Natural killer cell (primary cell): ENCODE measurements at places on chromosomes 6 and 20. TPM values are rescaled to one million over a fixed set of nuclear protein-coding genes. Genes with fewer than 3 reads are reported as not detected.

- no peak for DNase-seq
- no peaks in the 10 kb centered on the region for H3K36me3 ChIP-seq
- no peaks in the 10 kb centered on the region for H3K4me1 ChIP-seq
- no peaks in the 10 kb centered on the region for H3K27me3 ChIP-seq
Measured at GRCh38 chr6:4656106-4656505, 120.1 kb upstream of the CDYL start.

DNA sequence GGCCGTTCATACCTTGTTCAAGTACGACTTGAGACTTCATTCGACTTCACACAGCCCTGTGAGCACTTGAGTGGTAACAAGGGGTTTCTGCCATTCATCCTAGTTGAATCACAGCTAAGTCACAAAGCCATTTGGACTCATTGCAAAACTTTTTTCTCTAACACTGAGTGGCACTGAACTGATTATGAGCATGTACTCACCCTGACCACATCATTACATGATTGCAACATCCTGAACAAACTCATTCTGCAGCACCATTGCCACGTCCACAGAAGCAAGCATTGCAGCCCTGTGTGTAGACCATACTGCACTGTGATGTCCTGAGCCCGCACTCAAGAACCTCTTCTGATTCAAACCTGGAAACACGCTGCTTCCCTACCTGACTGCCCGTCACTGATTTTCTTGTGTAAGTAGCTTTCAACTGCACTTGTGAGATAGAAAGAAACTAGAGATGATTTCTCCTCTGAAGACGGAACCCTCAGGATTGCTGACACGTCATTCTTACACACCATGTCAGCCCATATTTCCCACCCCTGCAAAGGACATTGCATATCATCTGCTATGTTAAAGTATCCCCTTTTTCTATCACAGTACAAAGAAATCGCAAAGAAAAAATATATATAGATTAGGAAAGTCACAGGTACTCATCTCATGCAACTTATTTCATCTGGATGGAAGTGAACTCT lies 81.6 kb downstream of the C6orf118 start:
- no peak for DNase-seq
- H3K27ac ChIP-seq: no peak overlapping the region
- H3K4me3 ChIP-seq: no peak overlapping the region
- H3K27me3 ChIP-seq: no peaks in the 10 kb centered on the region
- no peaks in the 10 kb centered on the region for H3K36me3 ChIP-seq

DNA sequence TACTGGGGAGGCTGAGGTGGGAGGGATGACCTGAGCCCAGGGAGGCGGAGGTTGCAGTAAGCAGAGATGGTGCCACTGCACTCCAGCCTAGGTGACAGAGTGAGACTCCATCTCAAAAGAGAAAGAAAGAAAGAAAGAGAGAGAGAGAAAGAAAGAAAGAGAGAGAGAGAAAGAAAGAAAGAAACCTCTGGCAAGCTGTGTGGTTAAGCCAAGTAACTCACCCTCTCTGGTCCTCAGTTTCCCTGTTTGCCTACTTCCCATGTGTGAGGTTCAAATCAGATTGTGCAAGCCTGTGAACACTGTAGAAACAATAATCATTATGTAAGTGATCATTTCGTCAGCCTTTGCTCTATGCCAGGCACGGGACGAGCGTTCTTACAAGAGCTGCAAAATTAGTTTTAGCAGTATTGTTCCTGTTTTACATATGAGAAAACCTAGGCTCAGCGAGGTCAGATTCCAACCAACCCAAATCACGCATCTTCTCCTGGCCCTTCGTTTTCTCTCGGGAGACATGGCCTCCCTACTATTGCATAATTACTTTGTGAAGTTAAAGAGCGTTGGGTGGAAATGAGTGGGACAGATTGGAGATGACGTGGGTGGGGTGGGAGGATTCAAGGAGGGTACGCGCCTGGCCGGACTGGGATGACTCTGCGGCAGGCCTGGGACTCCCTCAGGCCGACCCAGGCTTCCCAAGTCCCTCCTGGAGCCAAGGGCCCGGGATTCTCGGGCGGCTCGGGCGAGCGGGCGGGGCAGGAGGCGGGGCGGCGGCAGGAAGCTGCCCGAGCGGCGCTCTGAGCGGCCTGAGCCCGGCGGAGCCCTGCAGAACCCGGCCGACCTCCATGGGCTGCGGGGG lies at the start of gene SNX21:
Gene SNX21 (plus strand): TSS at position 770 of the 853 bp plus-strand sequence. CDS start 121 bp downstream, outside the sequence.
- peak within 1 kb of the TSS; percentile 53 for H3K4me3 ChIP-seq
- no peaks in the 10 kb centered on the region for H3K36me3 ChIP-seq

DNA sequence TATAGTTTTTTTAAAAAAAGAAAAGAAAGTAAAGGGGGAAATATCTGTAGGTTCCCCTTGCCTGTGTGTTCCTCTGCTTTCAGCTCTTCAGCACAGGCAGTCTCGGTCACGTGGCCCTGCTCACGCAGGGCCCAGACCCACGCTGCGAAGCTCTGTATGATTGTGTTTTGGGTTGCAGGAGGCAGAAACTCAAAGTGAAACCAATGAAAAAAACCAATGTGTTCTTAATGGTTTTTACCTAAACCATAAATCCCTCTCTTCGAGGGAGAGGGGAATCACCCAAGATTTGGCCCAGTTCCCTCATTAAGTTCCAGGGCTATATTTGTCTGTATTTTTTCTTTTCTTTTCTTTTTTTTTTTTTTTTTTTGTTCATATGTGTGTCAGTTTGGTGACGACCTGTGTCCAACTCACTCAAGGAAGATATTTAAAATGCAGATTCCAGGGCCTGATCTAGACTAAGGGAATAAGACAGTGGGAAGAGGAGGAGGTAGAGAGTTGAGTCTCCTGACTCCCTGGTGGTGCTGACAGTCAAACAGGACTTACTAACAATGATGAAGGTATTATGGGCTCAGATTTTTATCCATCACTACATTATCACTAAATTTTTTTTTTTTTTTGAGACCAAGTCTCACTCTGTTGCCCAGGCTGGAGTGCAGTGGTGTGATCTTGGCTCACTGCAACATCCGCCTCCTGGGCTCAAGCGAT lies 33.8 kb upstream of the RREB1 start:
- H3K4me3 ChIP-seq: no peak overlapping the region
- DNase-seq: peak; percentile 81
- no peaks in the 10 kb centered on the region for H3K36me3 ChIP-seq
- H3K27ac ChIP-seq: no peak overlapping the region
- peaks cover 11% of the 10 kb centered on the region for H3K4me1 ChIP-seq

GRCh38 chr20:32445539-32446273 lies 87.6 kb downstream of the ASXL1 start:
- peaks cover 10% of the 10 kb centered on the region for H3K4me1 ChIP-seq
- no peak overlapping the region for H3K27ac ChIP-seq
- H3K4me3 ChIP-seq: no peak overlapping the region
- peaks cover 55% of the 10 kb centered on the region for H3K36me3 ChIP-seq
- DNase-seq: peak; percentile 38

DNA sequence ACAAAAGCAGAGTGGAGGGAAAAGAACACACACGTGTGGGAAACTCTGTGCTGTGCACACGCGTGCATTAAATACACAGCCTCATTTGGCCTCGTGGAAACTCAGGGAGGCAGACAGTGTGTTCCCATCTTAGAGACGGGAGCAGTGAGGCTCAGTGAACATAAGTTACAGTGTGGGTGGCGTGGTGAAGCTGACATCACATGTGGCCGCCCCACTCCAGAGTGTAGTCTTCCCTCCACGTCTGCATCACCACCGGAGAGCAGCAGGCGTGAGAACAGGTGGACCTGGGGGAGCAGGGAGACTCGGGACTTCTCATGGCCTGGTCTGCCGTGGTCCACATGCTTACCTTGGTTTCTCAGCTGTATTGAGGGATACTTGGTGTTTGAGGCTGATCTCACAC lies 51.7 kb downstream of the THBS2 start:
- H3K4me1 ChIP-seq: no peaks in the 10 kb centered on the region
- H3K4me3 ChIP-seq: no peak overlapping the region
- DNase-seq: no peak
- H3K36me3 ChIP-seq: no peaks in the 10 kb centered on the region

DNA sequence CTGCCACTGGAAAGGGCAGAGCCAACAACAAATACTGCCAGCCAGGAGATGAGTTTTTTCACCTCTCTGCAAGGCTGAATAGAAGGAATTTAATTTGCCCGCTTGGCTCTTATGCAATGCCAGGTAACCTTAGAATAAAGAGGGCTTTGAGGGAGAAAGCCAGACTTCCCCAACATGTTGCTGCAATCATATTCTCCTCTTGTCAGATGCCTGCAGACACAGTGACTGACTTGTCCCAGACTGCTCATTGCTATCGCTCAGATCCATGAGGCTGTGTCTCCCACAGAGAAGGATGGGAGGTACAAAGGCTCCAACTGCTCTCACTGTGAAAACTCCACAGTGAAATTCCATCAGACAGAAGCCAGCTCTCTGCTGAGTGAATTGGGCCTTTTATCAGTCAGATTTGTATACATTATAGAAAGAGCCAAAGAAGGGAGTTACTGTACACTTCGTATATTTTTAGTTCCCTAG lies 517.0 kb upstream of the ID4 start:
- no peaks in the 10 kb centered on the region for H3K27me3 ChIP-seq
- H3K27ac ChIP-seq: no peak overlapping the region
- no peaks in the 10 kb centered on the region for H3K4me1 ChIP-seq
- H3K4me3 ChIP-seq: no peak overlapping the region

- no peaks in the 10 kb centered on the region for H3K27me3 ChIP-seq
- no peak overlapping the region for H3K27ac ChIP-seq
- no peak for DNase-seq
- H3K4me3 ChIP-seq: no peak overlapping the region
- no peaks in the 10 kb centered on the region for H3K4me1 ChIP-seq
Measured at GRCh38 chr6:1477432-1478090, 88.2 kb downstream of the FOXF2 start.

DNA sequence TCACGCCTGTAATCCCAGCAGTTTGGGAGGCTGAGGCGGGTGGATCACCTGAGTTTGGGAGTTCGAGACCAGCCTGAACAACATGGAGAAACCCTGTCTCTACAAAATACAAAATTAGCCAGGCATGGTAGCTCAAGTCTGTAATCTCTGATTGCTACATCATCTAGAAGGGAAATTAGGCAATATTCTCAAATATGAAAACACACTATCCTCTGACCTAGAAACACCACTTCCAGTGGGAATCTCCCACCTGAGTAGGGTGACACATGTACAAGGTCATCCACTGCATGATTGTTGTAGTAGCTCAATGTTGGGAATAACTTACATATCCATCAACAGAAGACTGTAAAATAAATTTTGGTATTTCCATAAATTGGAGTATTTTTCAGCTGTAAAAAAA lies 19.1 kb upstream of the SIRPD start:
- no peak overlapping the region for H3K4me3 ChIP-seq
- no peak overlapping the region for H3K27ac ChIP-seq
- H3K27me3 ChIP-seq: no peaks in the 10 kb centered on the region

TRIM10 gene
- not detected for total RNA-seq

MMP24 gene
- total RNA-seq: 0.16 TPM

IMPG1 gene
- total RNA-seq: not detected
